ENCODE measurements at places on chromosomes 2 and 18. TPM values are rescaled to one million over a fixed set of nuclear protein-coding genes. Genes with fewer than 3 reads are reported as not detected.

Gene IL36A
- not detected for total RNA-seq

Gene IL37
- not detected for total RNA-seq

Gene HNMT
- total RNA-seq = 3.4 TPM

Gene SPATA3
- total RNA-seq = not detected

Gene USP34
- total RNA-seq = 42.0 TPM

Gene CLEC4F
- not detected for total RNA-seq

Gene PIK3C3
- total RNA-seq = 33.7 TPM

Gene PIEZO2
- total RNA-seq = not detected

Gene LYPD6B
- 4.9 TPM for total RNA-seq

Gene NOL4
- 1.9 TPM for total RNA-seq

Gene IL18R1
- 2.1 TPM for total RNA-seq

Gene TANC1
- 19.3 TPM for total RNA-seq
